ENCODE measurements at places on chromosomes 7 and 10.

GRCh38 chr7:84399661-84400060, 205.1 kb upstream of the SEMA3A start:
- no peak for ATAC-seq

- ATAC-seq, result no peak
Observed at GRCh38 chr7:25369786-25370185, 141.5 kb upstream of the NPVF start.

- ATAC-seq, result no peak
Observed at GRCh38 chr10:125926247-125926646, 29.9 kb downstream of the FANK1 start.

DNA sequence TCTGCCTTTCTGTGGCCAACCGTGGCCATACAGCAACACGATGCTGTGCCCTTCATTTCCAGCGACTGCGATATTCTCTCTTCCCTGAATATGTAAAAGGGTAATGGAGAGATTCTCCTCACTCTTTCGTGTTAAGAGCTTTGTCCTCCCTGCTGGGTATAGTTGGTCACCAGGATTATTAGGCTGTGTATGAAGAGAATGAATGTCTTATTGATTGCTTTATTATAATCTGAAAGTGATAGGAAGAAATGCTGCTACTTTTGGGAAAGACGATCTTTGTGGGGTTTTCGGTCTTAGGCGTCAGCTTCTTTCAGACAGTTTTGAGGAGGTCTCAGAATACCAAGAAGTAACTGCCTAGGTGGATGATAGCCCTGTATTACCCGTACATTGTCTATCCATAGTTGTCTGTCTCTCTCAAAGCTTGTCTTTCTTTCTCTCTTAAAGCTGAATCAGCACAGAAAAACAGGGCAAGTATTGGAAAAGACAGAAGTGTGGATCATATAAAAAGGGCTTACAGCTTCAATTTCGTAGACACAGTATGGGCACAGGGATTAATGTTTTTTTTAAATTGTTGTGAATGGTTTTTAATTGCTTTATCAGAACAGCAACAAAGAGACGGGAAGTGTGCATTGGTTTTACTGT, 1.2 kb downstream of the AHCYL2 start:
- no peak for ATAC-seq

- no peak for ATAC-seq
Observed at GRCh38 chr7:22192801-22193200, 164.2 kb downstream of the RAPGEF5 start.

DNA sequence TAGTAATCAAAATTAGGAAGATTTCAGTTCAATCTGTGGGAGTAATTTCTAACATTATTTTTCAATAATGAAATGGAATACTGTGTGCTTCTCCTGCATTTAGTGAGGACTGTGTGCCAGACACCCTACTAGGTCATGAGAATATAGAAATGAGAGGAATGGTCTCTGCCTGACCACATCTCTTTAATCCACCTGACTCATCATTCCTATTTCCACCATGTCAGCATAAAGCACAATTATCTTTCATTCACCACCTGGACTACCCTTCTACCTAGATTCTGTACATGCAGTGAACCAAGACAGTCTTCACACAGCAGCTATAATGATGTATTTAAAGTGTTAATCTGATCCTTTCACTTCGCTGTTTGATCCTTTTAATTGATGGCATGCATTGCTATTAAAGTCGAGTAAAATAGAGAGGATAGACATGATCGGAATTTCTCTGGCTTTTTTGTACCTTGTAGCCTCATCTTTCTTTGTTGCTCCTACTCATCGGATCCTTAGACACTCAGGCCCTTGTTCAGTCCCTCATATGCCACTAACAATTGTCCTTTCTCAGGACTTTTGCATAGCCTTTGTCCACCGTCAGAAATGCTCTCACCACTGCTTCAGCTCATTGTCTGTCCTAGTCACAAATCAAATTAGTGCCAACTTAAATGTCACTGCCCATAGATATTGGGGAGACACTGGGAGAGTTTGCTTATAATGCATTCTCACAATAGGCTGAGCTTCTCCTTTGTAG, 1037.1 kb downstream of the REEP3 start:
- ATAC-seq, result no peak

- ATAC-seq, result no peak
Observed at GRCh38 chr7:12633582-12633981, 53.9 kb upstream of the ARL4A start.

Measured in activated CD4-positive, CD25-positive, alpha-beta regulatory T cell treated with anti-CD3 and anti-CD28 coated beads, Interleukin-2, amount 50 U/mL, for 24 hours (primary cell).